ENCODE measurements at places on chromosomes 4 and X. TPM values are rescaled to one million over a fixed set of nuclear protein-coding genes. Genes with fewer than 3 reads are reported as not detected.

Gene NDP
- total RNA-seq: 0.87 TPM

Gene PDZD4
- 0.22 TPM for total RNA-seq

Gene CXCL5
- 0.25 TPM for total RNA-seq

Gene AR
- 16.6 TPM for total RNA-seq

Gene PLRG1
- total RNA-seq: 90.1 TPM

Gene CSAG1
- not detected for total RNA-seq

Gene ETDA
- not detected for total RNA-seq

Gene F8A3
- not detected for total RNA-seq

Gene S100G
- total RNA-seq: not detected

Gene CENPVL3
- total RNA-seq: not detected

Gene CT47B1
- total RNA-seq: not detected

Gene AMTN
- total RNA-seq: not detected
